ENCODE measurements at places on chromosomes 16 and 17.

GRCh38 chr16:3487521-3488410 is 7.5 kb downstream of the C16orf90 start:
- no peak for DNase-seq

DNA sequence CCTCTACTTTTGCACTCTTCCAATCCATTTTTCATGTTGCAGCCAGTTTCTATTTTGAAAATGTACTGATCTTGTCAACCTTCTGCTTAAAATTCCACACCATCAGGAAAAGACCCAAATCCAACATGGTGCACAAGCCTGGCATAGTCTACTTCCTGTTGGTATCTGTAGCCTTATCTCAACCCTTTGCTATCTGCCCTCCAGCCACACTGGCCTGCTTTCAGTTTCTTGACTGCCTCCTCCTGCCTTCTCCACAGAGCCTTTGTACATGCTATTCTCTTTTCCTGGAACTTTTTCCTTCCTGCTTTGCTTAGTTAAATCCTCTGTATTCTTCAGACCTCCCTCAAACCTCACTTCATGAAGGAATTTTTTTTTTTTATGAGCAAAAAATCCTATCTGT is 31.5 kb downstream of the NLRP1 start:
- DNase-seq, result no peak

GRCh38 chr16:14444979-14445810 is 184.9 kb downstream of the PARN start:
- DNase-seq, result no peak

DNA sequence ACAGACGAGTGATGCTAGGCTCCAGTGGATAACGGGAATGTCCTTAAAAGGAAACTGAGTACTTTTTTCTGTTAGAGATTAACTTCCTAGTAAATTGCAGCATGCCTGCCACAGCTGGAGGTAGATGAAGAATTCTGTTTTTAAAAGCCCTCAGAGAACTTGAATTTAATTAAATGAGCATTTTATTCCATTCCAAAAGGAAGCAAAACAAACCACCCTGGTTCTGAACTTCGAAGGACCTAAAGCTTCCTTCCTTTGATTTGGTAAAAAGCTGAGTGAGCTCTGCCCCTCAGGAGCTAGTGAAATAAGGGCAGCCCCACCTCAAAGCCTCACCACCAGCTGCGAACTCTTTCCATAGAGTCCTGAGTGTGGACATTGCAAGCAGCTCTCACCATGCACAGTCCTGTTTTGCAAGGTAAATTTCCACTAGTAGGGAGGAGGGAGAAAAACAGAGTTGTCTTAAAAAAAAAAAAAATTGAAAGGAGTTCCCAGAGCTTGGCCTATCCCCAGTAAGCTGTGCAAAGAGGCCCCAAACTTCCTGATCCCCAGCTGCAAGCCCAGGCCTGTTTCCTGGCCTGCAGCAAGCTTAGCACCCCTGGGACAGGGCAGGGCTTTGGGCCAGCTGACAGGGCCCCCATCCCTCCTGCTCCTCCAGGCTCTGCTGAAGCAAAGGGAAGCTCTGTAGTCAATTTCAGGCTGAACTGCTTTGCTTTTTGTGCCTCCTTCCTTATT is 11.2 kb downstream of the CHD9NB start:
- DNase-seq, result peak; percentile 16

DNA sequence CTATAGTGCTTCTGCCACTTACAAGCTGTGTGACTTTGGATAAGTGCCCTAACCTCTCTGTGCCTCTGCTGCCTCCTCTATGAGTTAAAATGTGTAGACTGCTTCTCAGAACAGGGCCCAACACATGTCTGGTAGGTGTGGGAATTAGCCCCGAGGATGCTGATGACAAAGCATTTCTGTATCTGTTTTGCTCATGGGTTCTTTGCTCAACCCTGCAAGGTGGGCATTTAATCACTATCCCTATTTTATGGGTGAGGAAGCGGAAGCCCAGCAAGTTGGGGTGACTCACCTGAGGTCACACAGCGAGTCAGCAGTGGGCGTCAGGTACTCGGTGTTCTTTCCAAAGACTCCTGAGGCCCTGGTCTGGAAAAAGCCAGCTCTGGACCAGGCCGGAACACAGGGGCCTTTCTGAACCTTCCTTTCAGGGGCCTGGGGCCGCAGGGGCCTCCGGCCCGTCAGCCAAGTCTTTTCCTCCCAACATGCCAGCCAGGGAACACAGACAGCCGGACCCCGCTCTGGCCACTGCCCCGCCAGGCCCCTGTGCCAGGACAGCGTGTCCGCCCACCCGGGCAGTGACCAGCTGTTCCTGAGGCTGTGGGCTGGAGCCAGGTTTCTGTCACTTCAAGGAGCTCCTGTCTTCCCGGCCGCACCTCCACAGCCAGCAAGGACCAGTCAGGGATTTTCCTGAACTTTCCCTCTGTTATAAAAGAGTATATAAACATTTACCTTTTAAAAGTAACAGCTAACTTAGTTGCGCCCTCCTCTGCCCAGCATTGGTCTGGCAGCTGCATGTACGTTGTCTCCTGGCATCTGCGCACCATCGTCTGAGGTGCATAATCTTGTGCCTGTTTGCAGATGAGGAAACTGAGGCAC is 62.5 kb downstream of the SREBF1 start:
- no peak for DNase-seq

- DNase-seq, result peak; percentile 75
Observed at GRCh38 chr17:18260332-18261145, at the start of gene MIEF2. TSS of gene MIEF2 (plus strand) at chr17:18260662. CDS start at chr17:18262721, 2,059 bp downstream.

GRCh38 chr17:46950997-46951621 is 27.9 kb downstream of the RPRML start:
- DNase-seq, result no peak

GRCh38 chr16:81842564-81843242 is 63.6 kb downstream of the PLCG2 start:
- DNase-seq, result peak; percentile 4

GRCh38 chr17:82858376-82859126 is 18.7 kb upstream of the ZNF750 start:
- DNase-seq, result no peak

- no peak for DNase-seq
Observed at GRCh38 chr17:31062346-31062745, 32.4 kb upstream of the NF1 start.

GRCh38 chr16:88535191-88535856 is 34.9 kb upstream of the ZC3H18 start:
- no peak for DNase-seq
